ENCODE measurements at places on chromosomes 4 and X.

- DNase-seq, result no peak
Measured at GRCh38 chr4:76951672-76952010, 2.1 kb downstream of the SEPTIN11 start.

DNA sequence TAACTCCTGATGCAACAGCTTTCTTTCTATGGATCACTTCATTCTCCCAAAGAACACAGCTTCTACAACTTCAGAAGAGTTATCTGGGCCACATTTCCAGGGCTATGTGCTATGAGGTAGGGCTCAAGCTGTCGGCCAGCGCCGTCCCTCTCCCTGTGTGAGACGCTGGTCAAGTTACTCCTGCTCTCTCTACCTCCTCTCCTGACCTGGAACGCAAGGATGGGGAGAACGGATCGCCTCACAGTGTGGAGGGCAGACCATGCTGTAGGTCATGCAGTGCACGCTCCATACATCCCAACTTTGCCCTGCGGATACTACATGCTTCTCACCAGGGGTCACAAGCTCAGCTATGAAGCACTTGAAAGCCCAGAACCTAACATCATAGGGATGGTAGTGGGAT lies 42.4 kb downstream of the JAKMIP1 start:
- no peak for DNase-seq

DNA sequence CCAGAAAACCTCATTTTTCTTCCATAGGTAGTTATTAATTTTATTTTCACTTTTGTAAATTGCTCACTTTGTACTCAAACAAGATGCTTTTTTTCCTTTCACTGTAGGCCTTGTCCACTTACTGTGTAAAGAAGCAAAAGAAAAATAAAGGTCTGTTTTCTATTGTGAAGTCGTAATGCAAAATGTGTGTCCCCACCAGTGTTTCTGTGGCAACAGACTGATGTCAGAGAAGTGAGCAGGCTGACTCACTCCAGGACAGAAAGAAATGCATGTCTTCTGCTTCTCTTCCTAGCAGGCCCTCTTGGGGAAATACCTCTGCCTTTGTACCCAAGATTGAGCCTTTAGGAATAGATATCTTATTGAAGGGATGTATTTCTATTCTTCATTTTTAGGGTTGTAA lies 30.3 kb downstream of the INPP4B start:
- no peak for DNase-seq

DNA sequence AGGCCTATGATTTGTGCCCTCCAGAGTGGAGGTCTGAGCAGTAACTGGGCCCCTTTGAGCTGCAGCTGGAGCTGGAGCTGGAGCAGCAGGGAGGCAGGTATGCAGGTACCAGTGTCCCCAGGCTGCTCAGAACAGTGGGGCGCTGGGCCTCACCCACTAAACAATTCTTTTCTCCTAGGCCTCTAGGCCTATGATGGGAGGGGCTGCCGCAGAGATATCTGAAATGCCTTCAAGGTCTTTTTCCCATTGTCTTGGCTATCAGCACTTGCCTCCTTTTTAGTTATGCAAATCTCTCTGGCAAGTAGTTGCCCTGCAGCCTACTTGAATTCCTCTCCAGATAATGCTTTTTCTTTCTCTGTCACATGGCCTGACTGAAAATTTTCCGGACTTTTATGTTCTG lies 79.7 kb upstream of the OTUD4 start:
- DNase-seq, result no peak

GRCh38 chrX:11105080-11105479 lies 6.1 kb upstream of the HCCS start:
- DNase-seq, result no peak

GRCh38 chr4:153799694-153800074 lies 10.8 kb upstream of the SFRP2 start:
- DNase-seq, result no peak

GRCh38 chr4:15792974-15793373 lies 14.8 kb downstream of the CD38 start:
- no peak for DNase-seq

Data from right kidney (tissue), 9 donors.